Renal cortex interstitium (tissue), 15 donors: ENCODE measurements at places on chromosomes 5 and 9.

DNA sequence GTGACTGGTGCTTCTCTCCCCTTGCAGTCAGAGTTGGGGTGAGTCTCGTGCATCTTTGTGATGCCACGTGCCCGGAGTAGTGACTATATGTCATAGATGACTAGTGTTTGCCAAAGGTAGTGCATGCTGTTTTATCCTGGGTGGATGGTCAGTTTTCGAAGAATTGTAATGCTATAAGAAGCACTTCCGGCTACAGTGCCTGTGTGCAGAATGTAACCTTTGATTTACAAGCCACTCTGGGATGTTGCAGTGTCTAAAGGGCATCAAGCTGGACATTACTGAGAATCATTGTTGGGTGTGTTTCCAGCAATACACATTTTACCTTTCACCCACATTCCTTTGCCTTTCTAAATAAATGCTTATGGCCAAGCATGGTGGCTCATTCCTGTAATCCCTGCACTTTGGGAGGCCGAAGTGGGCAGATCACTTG lies 16.7 kb downstream of the MVB12B start:
- DNase-seq: no peak

DNA sequence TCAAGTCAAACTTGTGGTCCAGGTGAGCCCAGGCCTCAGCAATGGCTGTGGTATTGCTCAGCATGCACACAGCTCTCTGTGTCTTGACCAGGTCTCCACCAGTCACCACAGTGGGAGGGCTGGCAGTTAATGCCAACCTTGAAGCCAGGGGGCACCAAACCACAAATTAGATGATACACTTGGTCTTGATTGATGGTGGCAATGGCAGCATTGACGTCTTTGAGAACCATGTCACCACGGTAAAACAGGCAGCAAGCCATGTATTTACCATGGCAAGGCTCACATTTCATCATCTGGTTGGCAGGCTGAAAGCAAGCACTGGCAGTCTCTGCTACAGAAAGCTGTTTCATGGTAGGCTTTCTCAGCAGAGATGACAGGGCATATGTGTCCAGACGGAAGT lies 40.0 kb downstream of the NIM1K start:
- no peak for DNase-seq

GRCh38 chr5:158436271-158437065 lies 577.5 kb upstream of the CLINT1 start:
- no peak for DNase-seq

DNA sequence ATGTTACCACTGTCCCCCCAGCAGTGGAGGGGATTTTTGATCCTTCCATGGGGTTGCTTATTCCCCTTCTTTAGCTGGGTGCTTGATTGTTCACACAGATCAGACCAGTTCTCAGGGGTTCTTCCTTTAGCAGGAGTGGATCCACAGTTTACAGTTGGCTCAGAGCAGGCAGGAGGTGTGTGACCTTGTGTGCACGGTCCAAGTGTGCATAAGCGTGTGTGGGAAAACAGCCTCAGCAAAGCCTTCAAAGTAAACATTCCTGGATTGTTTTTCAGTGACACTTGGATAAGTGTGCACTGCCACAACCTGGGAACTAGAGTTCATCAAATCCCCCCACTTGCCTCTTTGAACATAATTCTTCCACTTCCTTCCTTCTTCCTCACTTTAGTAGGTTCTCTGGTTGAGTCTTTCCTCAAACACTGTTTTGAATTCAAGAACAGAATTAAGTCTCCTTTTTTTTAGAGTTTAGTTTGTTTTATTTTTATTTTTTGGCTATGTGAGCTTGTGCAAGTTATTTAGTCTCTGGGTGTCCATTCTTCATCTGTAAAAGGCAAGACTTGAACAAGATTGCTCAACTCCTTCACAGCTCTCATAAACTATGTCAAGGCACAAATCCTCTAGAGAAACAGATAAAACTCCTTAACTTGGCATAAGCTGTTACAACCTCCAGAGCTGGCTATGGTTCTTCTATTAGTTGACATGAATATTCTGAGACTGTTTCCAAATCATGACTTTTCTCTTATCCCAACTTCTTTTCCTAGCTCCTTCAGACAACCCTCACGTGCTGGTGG lies 78.0 kb downstream of the OSMR start:
- DNase-seq: no peak

- DNase-seq: no peak
Observed at GRCh38 chr5:177368869-177369644, 11.3 kb downstream of the RGS14 start.

GRCh38 chr9:20394969-20395368 lies 227.3 kb downstream of the MLLT3 start:
- no peak for DNase-seq
